ENCODE measurements at places on chromosomes 3 and 15. TPM values are rescaled to one million over a fixed set of nuclear protein-coding genes. Genes with fewer than 3 reads are reported as not detected.

GRCh38 chr3:42640771-42641370 lies 12.6 kb upstream of the ZBTB47 start:
- DNase-seq: no peak

The CTXND1 gene
- total RNA-seq: not detected

- DNase-seq: no peak
Observed at GRCh38 chr3:190345027-190345821, 23.0 kb upstream of the CLDN1 start.

DNA sequence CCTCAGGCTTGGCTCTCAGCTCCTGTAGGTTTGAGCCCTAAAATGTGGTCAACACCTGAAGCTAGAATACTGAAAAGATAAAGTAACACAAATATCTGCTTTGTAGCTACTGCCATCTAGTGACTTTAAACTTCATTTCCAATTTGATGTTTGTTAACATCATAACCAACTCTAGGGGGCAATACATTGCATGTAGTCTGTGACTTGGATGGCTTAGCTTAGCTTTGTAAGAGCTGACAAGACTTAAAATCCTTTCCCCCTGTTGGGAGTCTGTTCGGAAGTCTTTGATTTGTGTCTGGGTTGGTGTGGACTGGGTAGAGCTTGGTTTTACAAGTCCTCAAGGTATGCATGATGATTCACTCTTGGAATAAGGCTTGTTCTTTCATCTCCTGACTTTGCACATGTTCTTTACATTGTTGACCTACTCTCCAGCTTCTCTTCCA lies 51.7 kb downstream of the SCN11A start:
- DNase-seq: no peak

DNA sequence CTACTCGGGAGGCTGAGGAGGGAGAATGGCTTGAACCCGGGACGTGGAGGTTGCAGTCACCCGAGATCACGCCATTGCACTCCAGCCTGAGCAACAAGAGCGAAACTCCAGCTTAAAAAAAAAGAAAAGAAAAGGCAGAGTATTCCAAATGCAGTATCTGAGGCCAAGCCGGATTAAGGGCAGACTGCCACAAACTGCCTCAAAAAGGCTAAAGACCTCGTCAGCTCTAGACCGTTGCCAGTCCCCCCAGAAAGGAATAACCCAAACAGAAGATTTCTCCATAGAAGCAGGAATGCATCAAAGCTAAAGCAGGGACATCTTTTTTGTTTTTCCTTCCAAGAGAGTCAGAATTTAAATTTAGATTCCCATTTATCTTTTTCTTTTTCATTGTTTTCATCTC lies 72.9 kb downstream of the TM4SF4 start:
- no peak for DNase-seq

DNA sequence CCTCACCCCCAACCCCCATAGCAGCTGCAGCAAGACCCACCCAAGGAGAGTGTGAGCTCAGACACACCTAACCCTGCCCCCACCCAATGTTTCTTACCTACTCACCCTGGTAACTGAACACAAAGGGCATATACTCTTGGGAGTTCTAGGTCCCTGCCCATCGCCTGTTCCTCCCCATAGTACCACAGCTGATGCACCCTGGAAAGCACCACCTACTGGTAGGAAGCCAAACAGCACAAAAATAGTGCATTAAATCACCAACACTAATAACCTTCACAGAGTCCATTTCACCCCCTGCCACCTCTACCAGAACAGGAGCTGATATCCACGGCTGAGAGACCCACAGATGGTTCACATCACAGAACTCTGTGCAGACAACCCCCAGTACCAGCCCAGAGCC lies 245.2 kb downstream of the EFHB start:
- DNase-seq: no peak

GRCh38 chr15:83063551-83063950 lies 3.5 kb downstream of the BTBD1 start:
- no peak for DNase-seq

DNA sequence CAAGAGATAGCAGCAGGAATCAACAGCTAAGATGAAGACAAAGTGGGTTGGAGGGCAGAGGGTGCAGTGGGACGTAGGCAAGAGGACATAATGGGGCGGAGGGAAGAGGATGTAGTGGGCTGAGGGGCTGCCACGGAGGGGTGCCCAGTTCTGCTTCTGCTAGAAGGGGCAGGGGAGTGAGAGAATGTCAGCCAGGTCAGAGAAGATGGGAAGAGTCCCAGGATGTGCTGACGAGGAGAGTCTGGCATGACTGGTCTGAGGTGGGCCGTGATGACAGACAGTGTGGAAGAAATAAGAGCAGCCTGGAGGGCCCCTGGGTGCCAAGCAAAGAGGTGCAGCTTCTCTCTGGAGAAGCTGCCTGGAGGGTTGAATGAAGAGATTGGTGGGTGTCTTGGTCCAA lies 4.0 kb downstream of the SPSB4 start:
- no peak for DNase-seq

DNA sequence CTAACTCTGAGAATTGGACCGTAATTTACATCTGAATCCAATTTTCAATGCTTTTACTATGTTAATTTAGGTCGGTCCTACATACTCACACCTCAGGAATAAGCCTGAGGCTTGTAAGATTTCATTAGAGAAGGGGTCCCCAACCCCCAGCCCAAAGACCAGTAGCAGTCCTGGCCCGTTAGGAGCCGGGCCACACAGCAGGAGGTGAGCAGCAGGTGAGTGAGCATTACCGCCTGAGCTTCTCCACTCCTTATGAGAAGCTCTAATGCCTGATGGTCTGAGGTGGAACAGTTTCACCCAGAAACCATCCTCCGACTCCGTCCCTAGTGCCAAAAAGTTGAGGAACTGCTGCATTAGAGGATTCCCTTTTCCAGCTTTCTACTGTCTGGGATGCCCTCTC lies 757.3 kb downstream of the SI start:
- DNase-seq: no peak

- DNase-seq: peak; percentile 61
Observed at GRCh38 chr15:92079047-92079446, 225.5 kb downstream of the SLCO3A1 start.
